NCI-H1092 (cell line): ENCODE measurements at places on chromosomes 11 and 22.

DNA sequence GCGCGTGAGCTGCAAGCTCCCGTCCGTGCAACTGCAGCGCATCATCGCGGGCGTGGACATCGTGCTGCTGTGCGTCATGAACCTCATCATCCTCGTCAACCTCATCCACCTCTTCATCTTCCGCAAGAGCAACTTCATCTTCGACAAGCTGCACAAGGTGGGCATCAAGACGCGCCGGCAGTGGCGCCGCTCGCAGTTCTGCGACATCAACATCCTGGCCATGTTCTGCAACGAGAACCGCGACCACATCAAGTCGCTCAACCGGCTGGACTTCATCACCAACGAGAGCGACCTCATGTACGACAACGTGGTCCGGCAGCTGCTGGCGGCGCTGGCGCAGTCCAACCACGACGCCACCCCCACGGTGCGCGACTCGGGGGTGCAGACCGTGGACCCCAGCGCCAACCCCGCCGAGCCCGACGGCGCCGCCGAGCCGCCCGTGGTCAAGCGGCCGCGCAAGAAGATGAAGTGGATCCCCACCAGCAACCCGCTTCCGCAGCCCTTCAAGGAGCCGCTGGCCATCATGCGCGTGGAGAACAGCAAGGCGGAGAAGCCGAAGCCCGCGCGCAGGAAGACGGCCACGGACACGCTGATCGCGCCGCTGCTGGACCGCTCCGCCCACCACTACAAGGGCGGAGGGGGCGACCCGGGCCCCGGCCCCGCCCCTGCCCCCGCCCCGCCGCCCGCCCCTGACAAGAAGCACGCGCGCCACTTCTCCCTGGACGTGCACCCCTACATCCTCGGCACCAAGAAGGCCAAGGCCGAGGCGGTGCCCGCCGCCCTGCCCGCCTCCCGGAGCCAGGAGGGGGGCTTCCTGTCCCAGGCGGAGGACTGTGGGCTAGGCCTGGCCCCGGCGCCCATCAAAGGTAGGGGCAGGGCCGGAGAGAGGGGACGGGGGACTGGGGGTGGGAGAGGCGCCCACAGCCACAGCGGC is 7.3 kb downstream of the PANX2 start:
- no peak for DNase-seq

- DNase-seq = no peak
Observed at GRCh38 chr11:46649180-46649738, 31.9 kb downstream of the ATG13 start.

GRCh38 chr11:119229288-119229672 is 23.1 kb downstream of the CBL start:
- DNase-seq = no peak

DNA sequence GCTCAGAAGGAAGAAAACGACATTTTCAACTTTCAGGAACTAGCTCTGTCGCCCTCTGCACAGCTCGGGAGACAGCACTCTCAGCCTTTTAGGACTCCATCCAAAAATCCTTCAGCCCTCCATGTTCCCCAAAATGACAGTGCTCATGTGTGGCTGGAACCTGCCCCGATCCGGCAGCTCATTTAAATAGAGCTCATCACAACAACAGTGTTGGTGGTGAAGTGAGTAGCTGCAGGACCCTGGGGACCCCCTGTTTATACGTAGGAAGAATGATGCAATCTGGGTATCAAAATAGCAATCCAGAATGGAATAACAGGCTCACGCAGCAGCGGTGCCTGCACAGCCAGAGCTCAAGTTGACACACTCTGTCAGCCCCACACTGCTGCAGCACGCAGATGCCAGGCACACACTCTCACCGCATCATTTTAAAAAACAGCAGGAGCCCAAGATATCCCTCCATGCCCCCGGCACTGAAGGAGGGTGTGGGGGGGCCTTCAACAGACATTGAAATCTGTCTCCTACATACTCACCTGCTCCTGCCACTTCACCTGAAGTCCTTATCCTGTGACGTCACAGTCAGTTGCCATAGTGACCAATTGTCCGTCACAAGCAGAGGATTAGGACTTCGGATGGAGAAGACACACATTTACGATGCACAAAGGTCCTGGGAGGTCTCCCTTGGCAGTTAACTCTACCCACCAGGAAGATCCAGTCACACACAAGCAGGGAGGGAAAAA is 24.0 kb downstream of the TRIM66 start:
- no peak for DNase-seq

DNA sequence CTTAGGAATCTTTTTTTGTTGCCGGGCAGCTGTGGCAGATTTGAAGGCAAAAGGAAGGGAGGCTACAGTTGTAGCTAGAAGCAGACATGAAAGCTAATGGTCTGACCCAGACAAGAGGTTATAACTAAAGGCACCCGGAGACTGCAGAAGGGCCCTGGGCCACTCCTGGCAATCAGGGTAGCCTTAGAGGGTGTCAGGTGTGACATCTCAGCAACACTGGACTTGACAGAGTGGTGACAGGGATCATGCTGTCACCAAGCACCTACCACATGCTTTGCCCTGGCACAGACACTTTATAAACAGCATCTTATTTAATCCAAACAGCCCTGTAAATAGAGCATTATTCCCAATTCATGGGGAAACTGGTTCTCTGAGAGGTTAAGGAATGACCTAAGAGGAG is 25.7 kb downstream of the TUB start:
- no peak for DNase-seq

DNA sequence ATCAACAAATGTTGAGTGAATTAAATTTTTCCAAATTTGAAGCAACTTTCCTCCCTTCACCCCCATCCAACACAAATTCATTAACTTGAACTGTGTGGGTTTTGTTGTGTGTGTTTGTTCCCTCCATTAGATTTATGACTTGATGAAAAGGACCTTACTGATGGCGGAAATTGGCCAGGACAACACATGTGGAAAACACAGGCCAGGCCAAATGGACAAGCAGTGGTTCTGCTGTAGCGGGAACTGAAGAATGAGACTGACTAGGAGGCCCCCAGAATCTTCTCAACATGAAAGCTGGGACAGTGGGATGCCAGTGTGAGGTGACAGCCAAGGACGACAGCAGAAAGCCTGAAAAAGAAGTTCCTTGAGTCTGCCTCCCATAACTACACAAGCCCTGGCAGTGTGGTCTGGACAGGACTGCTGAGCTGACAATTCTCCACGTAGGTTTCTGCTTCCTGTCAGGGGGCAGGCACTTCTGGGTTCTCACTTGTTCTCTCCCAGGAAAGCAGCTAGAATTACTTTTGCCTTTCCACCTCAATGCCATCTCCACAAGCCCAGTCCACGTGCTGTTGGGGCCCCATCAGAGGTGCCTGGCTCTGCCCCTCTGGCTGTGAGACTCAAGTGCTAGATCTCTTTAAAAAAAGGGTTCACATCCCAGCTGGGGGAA is 94.3 kb downstream of the ETS1 start:
- no peak for DNase-seq

GRCh38 chr11:24679821-24680351 is 183.0 kb downstream of the LUZP2 start:
- no peak for DNase-seq

- no peak for DNase-seq
Observed at GRCh38 chr11:33134276-33134675, 27.0 kb downstream of the CSTF3 start.

- peak; percentile 21 for DNase-seq
Observed at GRCh38 chr11:131910523-131911387, 540.3 kb downstream of the NTM start.

GRCh38 chr11:45641961-45642360 is 23.5 kb downstream of the CHST1 start:
- no peak for DNase-seq

GRCh38 chr11:90700789-90701439 is 478.1 kb upstream of the CHORDC1 start:
- no peak for DNase-seq

GRCh38 chr22:38735465-38736256 is 20.1 kb downstream of the SUN2 start:
- DNase-seq = no peak

DNA sequence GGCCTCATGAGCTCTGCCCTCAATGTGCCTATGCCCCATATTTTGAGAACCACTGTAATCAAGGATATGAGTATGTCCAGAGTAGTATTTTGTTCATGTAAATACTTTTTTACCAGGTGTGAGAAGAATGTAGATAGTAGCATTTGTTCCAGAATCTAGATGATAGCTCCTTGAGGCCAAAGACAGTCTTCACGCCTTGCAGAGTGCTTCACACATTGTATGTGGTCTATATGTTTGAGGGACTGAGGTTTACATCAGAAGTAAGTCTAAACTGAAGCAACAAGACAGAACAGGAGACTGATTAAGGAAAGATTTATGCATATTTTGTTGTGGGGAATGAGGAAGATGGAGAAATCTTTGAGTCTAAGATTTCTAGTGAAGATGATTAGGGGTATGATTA is 12.5 kb downstream of the CEP57 start:
- no peak for DNase-seq

GRCh38 chr11:109914038-109914437 is 179.2 kb upstream of the ZC3H12C start:
- DNase-seq = no peak

GRCh38 chr11:69642549-69642912 is 1.6 kb downstream of the CCND1 start:
- DNase-seq = no peak

DNA sequence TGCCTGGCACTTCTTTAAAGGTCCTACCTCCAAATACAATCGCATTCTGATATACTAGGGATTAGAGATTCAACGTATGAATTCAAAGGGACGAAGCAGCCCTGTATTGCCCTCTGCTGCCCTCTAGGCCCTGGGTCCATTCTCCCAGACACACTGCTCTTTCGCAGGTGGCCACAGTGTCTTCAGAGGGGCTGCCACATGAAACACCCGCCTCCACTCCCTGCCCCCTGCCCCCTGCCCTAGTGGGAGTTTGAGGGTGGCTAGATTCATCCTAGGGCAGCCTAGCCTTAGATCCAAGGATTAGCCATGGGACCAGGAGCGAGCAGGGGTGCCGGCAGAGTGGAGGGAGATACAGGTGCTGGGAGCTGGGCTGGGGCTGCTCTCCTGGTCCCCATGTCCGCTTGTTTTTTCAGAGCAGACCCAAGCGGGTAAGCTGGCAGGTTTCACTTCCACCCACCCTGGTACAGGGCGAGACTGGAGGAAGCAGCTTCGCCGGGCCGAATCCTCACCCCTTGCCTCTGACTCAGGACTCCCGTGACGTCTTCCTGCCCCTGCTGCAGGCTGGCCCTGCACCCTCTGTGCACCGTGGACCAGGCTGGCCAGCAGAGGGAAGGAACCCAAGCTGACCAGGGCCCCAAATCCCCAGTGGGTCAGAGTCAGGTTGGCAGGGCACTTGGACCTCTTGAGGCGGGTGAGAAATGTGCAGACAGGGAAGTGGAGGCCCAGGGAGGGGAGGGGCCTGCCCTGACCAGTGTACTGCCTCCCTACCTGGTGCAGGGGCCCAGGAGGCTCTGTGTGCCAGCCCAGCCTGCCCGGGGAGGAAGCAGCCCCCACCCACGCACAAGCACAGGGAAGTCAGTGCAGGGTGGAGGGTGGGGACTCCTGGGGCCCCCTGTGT is 28.4 kb upstream of the HMOX1 start:
- DNase-seq = no peak

- no peak for DNase-seq
Observed at GRCh38 chr11:72102631-72102945, 509 bp downstream of the LAMTOR1 start.

- DNase-seq = no peak
Observed at GRCh38 chr11:73998846-73999575, 9.9 kb downstream of the UCP3 start.

GRCh38 chr11:7874056-7874455 is 57.0 kb downstream of the OR10A6 start:
- no peak for DNase-seq

GRCh38 chr11:36596880-36597279 is 1.2 kb downstream of the RAG2 start:
- DNase-seq = no peak

DNA sequence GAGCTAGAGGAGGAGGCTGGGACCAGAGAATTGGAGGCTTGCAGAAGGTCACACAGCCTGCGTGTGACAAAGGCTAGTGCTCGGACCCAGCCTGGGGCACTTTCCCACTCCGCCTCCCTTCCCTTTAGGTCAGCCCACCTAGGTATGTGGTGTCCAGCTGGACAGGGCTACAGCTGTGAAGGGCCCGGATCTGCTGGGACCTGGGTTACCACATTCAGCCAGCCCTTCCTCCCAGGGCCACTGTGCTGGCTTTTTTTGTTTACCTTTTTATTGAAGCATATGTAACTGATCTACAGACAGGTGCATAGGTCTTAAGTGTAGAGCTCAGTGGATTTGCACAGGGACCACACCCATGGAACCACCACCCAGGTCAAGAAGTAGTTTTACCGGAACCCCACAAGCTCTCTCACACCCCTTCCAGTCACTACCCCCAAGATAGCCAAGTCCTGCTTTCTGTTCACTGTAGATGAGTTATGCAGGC is 8.7 kb downstream of the CAPN5 start:
- no peak for DNase-seq

DNA sequence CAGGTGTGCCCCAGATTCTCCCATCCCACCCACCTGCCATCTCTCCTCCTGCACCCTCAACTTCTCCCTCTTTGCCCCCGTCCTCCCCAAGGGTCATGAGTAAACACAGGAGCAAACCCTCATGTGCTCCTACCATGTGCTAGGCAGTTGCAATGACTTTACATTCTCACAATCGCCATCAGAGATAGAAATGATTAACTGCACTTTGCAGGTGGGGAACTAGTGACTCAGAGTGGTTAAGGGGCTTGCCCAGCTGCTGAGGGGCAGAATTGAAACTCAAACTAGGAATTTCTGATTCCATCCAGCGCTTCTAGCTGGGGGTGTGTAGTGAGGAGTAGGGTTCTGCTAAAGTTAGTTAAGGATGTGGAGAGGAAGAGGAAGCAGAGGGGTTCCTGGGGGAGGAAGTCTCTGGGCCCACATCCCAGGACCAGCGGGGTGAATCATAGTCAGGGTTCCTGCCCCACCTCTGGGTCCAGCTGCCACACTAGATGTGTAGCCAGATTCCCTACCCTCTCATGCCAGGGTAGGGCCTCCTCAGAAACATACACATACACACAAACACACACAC is 16.0 kb upstream of the PRG2 start:
- DNase-seq = no peak

- peak; percentile 32 for DNase-seq
Observed at GRCh38 chr11:84722583-84723108, 904.5 kb downstream of the DLG2 start.

DNA sequence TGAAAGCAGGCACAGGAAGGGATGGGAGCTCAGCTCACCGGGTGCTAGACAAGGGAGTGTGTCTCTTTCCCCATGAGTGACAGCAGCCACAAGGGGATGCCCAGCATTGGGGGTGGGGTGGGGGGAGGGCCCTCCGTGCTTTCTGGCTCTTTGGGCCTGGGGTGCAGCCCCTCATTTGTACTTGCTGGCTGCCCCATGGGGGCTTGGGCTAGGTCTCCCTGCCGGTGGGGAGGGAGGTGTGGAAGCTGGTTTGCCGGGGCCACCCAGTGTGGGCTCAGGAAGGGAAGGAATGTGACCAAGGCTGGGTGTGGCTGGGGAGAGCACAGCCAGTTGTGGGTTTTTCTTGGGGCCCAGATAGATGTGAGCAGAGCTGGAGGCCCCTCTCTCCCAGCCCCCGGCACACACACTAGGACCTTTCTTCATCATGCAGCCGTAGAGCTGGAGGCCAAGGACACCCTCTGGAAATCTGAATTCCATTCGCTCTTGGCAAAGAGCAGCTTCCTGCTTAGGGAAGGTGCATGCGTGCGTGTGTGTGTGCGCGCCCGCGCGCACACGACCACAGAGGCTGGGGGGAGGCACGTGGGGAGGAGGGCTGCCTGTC is 25.8 kb downstream of the KCNQ1OT1 start:
- no peak for DNase-seq
